Ovary (tissue), 10 donors: ENCODE measurements at places on chromosomes 16 and 17. TPM values are rescaled to one million over a fixed set of nuclear protein-coding genes. Genes with fewer than 3 reads are reported as not detected.

GRCh38 chr17:14197057-14197456, 39.6 kb downstream of the CDRT15 start:
- H3K27me3 ChIP-seq: no peaks in the 10 kb centered on the region
- no peaks in the 10 kb centered on the region for H3K36me3 ChIP-seq
- no peak overlapping the region for H3K27ac ChIP-seq

GPRC5C gene
- total RNA-seq: 82.2 TPM

- H3K27ac ChIP-seq: no peak overlapping the region
- H3K36me3 ChIP-seq: no peaks in the 10 kb centered on the region
- H3K27me3 ChIP-seq: no peaks in the 10 kb centered on the region
- H3K4me1 ChIP-seq: no peaks in the 10 kb centered on the region
- H3K4me3 ChIP-seq: no peak overlapping the region
Measured at GRCh38 chr17:55717898-55718735, 4.5 kb downstream of the TMEM100 start.

DNA sequence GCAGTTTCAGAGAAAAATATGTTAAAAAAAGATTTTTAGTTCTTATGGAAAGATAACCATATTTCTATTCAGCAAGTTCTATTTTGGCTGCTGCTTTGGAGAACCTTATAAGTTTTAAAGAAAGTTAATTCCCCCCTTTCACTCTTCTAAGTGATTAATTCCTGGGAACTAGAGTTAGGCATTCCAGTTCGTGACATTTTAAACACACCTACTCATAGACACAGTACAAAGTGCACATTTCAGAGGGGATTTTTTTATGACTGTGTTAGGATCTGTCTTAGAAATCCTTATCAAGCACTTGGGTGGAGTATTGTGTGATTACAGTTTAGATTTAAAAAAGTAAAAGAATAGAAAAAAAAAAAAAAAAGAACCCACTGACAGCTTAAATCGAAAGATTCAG, 3.5 kb upstream of the CDH11 start:
- no peaks in the 10 kb centered on the region for H3K36me3 ChIP-seq
- no peak for DNase-seq
- no peaks in the 10 kb centered on the region for H3K4me1 ChIP-seq

DNA sequence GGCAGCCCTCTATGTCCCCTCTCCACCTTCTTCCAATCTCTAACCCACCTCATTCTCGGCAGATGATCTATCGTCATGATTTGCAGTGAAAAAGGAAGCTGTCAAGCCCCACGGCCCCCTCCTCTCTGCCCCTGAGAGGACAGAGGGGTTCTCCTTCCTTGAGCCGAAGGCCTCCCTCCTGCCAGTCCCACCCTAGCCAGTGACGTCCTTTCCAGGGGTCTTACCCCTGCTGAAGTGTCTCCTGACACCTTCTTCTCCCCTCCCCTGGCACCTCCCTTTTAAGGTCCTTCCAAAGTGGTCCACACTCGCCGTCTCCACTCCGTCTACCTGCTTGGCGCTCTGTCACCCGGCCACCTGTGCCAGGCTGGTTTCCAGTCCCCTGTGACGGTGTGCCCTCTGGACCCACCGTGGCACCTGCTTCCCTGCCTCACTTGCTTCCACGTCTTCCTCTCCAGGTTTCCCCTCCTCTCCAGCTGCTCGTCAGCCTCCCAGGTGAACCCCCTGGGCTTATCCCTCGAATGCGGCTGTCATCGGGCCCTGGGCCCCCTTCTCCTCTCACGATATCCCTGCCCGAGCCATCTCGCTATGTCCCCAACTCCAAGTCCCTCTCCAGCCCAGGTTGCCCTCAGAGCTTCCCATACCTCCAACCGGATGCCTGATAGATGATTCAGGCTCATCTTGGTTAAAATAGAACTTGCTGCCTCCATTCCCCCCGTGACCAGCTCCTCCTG, 5.7 kb downstream of the CCDC102A start:
- DNase-seq: peak; percentile 24
- H3K4me3 ChIP-seq: no peak overlapping the region
- H3K27me3 ChIP-seq: no peaks in the 10 kb centered on the region
- H3K27ac ChIP-seq: no peak overlapping the region
- H3K4me1 ChIP-seq: peaks cover 9% of the 10 kb centered on the region

GRCh38 chr17:11928436-11928835, 68.8 kb downstream of the ZNF18 start:
- no peaks in the 10 kb centered on the region for H3K4me1 ChIP-seq
- no peaks in the 10 kb centered on the region for H3K27me3 ChIP-seq
- no peak overlapping the region for H3K4me3 ChIP-seq
- H3K27ac ChIP-seq: no peak overlapping the region

GRCh38 chr16:12111223-12111622, 134.7 kb downstream of the SNX29 start:
- DNase-seq: no peak
- no peak overlapping the region for H3K4me3 ChIP-seq
- H3K27ac ChIP-seq: no peak overlapping the region
- H3K4me1 ChIP-seq: no peaks in the 10 kb centered on the region

DNA sequence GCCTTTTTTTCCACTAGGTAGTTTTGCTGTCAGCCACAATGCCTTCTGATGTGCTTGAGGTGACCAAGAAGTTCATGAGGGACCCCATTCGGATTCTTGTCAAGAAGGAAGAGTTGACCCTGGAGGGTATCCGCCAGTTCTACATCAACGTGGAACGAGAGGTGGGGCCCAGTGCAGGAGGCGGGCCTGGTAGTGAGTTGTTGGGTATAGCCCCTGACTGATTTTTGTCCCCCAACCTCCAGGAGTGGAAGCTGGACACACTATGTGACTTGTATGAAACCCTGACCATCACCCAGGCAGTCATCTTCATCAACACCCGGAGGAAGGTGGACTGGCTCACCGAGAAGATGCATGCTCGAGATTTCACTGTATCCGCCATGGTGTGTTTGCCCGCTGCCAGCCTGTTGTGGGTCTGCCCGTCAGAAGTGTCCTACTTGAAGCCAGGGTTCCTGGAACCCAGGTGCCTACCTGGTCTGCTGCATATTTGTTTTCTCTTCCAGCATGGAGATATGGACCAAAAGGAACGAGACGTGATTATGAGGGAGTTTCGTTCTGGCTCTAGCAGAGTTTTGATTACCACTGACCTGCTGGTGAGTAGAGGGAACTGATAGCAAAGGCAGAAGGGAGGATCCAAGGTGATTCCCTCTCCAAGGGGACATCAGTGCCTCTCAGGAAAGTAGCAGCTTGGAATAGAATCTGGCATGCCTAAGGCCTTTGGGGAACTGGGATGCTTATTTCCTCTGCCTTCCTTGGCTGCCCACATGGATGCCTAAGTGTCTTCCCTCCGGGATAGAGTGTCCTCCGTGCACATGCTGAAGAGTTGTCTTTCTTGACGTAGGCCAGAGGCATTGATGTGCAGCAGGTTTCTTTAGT, 1.9 kb upstream of the CD68 start:
- H3K4me1 ChIP-seq: peaks cover 9% of the 10 kb centered on the region
- no peak overlapping the region for H3K4me3 ChIP-seq
- no peaks in the 10 kb centered on the region for H3K36me3 ChIP-seq
- H3K27me3 ChIP-seq: no peaks in the 10 kb centered on the region
- no peak overlapping the region for H3K27ac ChIP-seq

DNA sequence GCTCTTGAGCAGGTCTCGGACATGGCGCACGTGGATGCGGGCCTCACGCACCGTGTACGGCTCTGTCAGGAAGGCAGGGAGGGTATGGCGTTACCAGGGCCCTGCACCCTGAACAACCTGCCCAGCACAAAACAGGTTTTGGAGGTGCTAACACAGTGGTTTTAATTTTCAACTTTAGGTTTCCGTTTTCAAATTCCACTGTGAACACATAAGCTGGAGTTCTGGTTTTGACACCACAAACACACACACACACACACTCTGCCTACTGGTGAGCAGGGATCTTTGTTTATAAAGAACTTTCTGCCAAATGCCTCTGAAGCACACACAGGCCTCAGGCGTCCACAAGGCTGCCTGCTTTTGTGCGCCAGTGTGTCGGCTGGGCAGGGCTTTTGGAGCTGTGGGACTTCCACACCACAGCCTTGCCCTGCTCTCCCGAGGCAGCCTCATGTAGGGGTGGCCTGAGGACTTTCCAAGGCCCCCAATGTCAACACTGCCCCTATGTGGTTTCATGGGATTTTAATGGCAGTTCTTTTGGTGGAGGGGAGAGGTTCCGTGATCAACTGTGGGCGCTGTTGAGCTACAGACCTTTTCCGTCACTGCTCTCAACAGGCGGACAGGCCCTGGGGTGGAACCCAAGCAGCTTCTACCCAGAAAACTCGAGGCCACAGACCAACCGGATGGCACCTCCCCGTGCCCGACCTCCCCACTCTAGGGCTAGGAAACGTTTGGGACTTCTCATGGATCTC, 9.4 kb downstream of the CLUH start:
- H3K4me1 ChIP-seq: peaks cover 2% of the 10 kb centered on the region
- H3K27ac ChIP-seq: no peak overlapping the region
- no peak overlapping the region for H3K4me3 ChIP-seq
- DNase-seq: no peak
- no peaks in the 10 kb centered on the region for H3K36me3 ChIP-seq
- H3K27me3 ChIP-seq: no peaks in the 10 kb centered on the region

BCL6B gene
- total RNA-seq: 0.46 TPM

GPR179 gene
- not detected for total RNA-seq

DNA sequence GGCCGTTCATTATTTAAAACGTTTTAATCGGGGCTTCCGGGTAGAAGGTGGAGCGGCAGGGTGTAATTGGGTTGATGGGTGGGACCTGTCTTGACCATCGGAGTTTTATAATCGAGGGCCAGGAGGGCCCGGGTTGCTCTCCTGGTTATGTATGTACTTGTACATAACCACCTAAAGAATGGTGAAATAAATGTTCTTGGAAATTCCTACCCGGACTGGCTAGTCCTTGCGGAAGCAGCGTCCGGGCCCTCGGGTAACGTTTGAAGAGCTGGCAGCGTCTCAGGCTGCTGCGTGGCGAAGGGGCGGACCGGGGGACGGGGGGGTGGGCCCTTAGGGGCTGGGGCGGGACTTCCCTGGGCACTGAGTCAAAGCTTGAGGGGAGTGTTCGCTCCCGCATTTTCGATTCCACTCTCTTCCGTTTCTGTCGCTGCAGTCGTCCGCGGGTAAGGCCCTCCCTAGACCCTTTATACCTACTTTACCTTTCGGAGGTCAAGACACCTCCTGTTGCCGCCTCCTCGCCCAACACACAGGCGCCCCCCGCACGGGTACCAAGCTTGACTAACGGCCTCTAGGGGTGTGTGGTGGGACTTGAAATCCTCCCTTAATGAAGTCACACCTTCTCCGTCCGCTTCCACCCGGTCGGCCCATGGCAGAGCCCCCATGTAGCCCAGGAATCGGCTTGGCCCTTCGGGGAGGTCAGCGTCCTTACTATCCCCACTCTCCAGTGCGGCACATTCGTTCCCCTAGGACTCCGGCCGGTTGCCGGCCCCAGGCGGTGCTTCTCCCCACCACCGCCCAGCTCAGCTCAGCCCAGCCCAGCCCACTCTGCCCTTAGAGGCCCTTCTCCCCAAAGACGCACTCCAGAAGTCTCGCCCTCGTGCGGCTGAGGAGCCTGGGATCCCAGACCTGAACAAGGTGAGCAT, at the start of gene TMEM106A:
TMEM106A (plus strand) TSS at position 396 of the 923 bp plus-strand sequence. CDS start 1,167 bp downstream, outside the sequence.
- peak within 1 kb of the TSS; percentile 54 for H3K4me3 ChIP-seq
- H3K27ac ChIP-seq: peak within 1 kb of the TSS; percentile 60
- H3K4me1 ChIP-seq: peaks cover 5% of the 10 kb centered on the region
- peak; percentile 89 for DNase-seq

TMED6 gene
- total RNA-seq: 0.74 TPM

DNA sequence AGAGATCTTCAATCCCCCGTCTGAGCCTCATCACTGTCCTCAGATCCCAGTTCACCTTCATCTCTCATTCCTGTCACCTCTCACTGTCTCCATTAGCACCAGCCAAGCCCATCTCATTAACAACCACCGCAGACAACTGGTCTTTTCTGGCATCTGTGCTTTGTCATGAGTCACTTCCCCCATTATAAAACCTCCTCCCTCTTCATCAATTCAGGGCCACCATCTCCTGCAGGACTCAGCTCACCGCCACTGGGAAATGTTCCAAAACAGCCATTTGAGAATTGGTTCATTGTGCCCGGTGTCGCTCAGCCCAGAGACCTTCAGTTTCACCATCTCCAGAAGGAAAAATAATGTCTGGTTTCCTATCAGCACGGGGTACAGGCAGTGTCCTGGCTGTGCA, 56.9 kb upstream of the TEKT3 start:
- H3K4me1 ChIP-seq: peaks cover 12% of the 10 kb centered on the region
- no peak overlapping the region for H3K27ac ChIP-seq
- H3K4me3 ChIP-seq: no peak overlapping the region
- no peak for DNase-seq

GAS2L2 gene
- total RNA-seq: 9.0 TPM

IGSF6 gene
- total RNA-seq: 4.6 TPM

ZFHX3 gene
- total RNA-seq: 9.3 TPM

GRCh38 chr17:77864234-77865111, 94.0 kb upstream of the TNRC6C start:
- no peak overlapping the region for H3K4me3 ChIP-seq
- no peaks in the 10 kb centered on the region for H3K36me3 ChIP-seq
- no peaks in the 10 kb centered on the region for H3K27me3 ChIP-seq
- H3K27ac ChIP-seq: no peak overlapping the region
- DNase-seq: no peak
- H3K4me1 ChIP-seq: peaks cover 6% of the 10 kb centered on the region

GRCh38 chr16:81190667-81191066, 47.8 kb upstream of the BCO1 start:
- DNase-seq: no peak
- H3K4me1 ChIP-seq: peaks cover 5% of the 10 kb centered on the region
- H3K4me3 ChIP-seq: no peak overlapping the region
- no peak overlapping the region for H3K27ac ChIP-seq
- no peaks in the 10 kb centered on the region for H3K27me3 ChIP-seq
- H3K36me3 ChIP-seq: no peaks in the 10 kb centered on the region

- no peaks in the 10 kb centered on the region for H3K36me3 ChIP-seq
- no peak for DNase-seq
- H3K27ac ChIP-seq: no peak overlapping the region
- H3K4me1 ChIP-seq: peaks cover 29% of the 10 kb centered on the region
- H3K27me3 ChIP-seq: no peaks in the 10 kb centered on the region
Measured at GRCh38 chr17:20174588-20175265, 165.6 kb downstream of the SPECC1 start.

TBC1D3 gene
- not detected for total RNA-seq

DNA sequence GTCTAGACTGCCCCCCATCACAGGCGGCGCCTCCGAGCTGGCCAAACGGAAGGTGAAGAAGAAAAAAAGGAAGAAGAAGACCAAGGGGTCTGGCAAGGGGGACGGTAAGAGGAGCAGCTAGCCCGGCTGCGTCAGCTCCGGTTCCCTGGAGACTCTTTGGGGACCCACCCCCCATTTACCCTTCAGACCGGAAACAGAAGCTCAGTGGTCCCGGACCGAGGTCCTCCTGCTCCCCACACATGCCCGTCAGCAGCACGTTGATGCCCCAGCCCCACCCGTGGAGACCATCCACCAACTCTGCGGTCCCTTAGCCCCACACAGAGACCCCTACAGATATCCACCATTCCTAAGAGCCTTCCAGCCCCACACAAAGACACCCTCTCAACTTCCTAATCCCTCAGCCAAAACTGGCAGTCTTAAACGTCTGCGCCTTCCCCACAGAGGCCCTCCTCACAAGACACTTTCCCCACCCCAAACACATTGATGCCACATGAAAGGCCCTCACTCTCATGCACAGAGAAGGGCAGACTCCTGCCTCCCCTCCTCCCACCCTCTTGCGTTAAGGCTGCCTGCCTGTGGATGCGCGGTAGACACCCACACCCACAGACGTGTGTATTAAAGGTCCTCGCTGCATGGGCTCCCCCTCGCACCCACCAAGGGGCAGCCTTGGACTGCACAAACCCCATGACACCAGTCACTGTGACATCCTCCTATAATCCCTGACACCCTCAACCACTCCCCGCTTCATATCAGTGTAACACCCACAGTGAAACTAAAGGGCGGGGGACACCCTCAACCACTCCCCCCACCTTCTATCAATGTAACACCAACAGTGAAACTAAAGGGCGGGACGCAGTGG, 58.2 kb upstream of the RPH3AL start:
- H3K4me3 ChIP-seq: peak overlapping the region; percentile 79
- DNase-seq: no peak
- H3K4me1 ChIP-seq: peaks cover 6% of the 10 kb centered on the region
- H3K27ac ChIP-seq: peak overlapping the region; percentile 35

KCNH4 gene
- total RNA-seq: not detected
